ENCODE measurements at places on chromosomes 11 and 22. TPM values are rescaled to one million over a fixed set of nuclear protein-coding genes. Genes with fewer than 3 reads are reported as not detected.

DNA sequence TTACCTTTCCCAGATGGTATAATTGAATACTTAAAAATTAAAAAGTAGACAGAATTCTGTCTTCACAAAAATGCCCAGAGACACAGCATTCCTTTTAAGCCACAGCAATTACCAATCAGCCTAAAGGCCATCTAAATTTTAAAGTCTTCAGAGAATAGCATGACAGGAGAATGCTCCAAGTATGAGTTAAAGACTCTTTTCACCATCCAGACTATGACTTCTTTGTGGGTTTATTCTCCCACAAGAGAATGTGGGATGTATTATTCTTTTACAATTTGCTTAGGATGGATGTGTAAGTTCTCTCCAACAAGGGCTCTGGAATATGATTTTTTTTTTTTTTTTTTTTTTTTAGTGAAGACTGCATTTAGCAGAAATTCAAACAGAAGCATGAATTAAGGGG, 249.9 kb downstream of the TTC28 start:
- no peak for DNase-seq

GRCh38 chr11:57397394-57397990, 7.0 kb upstream of the PRG2 start:
- DNase-seq = no peak

GRCh38 chr22:28112548-28113043, 193.5 kb upstream of the PITPNB start:
- DNase-seq = peak; percentile 46

DNA sequence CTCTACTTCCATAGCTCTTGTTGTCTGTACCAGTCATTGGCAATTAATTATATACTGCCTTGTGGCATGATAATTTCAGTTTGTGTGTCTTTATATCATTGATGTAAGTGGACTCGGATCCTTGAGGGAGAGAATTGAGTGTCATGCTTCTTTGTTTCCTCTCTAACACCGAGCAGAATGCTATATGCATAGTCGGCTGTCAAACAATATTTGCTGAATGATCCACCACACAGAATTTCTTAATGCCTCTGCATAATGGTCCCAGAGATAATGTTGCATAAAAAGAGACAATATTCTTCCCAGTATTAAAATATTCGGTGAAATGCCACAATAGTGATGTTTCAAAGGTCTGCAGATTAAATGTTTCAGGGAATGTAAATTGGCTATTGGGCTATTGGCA, 664.8 kb downstream of the NTM start:
- no peak for DNase-seq

DNA sequence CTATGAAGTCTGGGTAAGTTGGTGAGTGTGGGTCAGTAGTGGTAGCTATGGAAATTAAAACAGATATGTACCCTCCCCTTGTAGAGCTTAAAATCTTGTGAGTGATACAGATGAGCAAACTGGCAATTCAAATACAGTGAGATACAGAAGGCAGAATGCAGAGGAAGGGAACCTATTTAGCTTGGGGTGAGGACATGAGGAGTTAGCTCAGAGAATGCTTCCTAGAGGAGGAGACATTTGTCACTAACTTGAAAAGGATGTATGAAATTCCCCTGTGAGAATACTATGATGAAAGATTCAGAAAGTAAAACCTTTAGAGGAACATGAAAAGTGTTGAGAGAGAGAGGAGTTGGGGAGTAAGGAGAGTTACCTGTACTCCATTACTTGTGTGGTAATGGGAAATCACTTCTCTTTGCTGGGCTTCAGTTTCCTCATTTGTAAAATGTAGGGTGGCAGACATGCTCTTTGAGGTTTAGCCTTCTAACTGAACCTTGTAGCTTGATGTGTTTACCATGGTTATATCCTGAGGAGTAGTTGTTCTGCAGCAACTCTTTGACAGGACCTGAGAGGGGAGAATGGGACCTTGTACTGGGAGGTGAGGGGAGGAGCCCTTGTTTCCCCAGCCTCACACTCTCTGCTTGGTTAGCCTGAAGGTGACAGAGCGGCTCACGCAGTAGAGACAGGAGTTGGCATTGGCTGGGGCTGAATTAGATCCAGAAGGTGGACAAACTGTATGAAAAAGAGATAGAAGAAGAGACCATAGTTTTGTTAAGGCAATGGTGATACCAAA, 17.9 kb downstream of the SWAP70 start:
- peak; percentile 48 for DNase-seq

Gene PTPN5
- 0.22 TPM for polyA plus RNA-seq
